ENCODE measurements at places on chromosomes 13 and 19.
A peak's percentile ranks its signal among the peaks of the same experiment; 100 is the strongest.

GRCh38 chr13:32695602-32696250 is 109.5 kb downstream of the PDS5B start:
- no peak for DNase-seq

DNA sequence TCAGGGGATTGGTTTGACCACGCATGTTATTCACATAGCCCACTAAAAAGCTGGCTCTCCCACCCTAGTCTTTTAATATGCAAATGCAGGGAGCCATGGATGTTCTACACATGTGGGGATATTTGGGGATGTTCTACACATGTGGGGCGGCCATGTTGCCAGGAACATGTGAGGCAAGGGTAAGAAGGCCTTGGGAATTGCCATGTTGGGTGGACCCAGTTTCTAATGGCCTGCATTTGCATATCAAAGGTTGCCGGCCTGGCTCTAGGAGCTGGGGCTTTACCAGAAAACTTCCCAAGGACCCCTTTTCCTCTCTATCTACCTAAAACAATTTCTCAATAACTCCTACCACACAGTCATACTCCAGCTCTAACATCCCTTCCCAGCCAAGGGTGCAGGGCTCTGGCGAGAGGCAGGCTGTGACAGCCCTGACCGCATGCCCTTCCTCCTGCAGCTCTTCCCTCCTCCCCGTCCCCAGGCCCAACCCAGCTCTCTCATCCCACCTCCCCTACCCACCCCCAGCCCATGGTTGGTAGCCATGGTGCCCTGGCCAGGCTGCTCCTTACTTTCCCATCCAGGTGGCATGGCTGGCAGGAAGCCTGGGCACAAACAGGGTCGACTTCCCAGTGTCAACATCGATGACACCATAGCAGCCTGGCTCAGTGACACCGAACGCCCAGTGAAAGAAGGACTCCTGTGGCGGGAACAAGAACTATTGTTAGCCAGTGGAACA is 11.0 kb downstream of the PEPD start:
- no peak for DNase-seq

GRCh38 chr13:29596064-29596418 is 553 bp upstream of the SLC7A1 start:
- no peak for DNase-seq

GRCh38 chr13:105991622-105992277 is 543.7 kb downstream of the EFNB2 start:
- DNase-seq, result no peak

- DNase-seq, result peak; percentile 57
Observed at GRCh38 chr19:29873024-29873800, 61.4 kb downstream of the CCNE1 start.

DNA sequence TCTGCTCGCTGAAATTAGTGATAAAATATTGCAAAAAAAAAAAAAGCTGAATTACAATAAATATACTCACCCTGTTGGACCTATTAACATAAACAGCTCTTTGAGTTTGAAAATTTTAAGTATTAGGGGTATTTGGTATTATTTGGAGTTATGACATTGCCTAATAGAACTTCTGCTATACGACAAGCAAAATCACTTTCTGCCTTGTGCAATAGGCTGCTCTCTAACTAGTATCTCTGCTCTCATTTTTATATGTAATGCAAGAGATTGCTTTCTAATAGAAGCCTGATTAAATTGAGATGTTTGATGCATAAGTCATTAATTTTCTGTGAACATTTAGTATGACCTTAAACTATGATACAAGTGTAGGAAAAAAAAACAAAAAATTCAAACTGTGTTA is 5.3 kb downstream of the RGS9BP start:
- no peak for DNase-seq

DNA sequence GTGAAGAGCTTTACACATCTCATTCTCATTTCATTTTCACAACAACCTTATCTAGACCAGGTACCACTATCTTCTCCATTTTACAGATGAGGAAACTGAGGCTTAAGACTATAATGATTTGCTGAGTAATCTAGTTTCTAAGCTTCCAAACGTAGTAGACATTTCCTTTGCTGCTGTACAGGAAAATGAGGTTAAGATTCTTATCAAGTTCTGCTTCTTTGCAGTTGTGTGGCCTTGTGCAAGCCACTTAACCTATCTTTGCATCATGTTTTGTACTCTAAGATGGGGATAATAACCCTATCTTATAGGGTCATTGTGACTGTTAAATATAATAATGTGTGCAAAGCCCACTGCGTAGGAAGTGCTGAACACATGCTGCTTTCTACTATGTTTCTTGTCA is 307.9 kb downstream of the HS6ST3 start:
- no peak for DNase-seq

DNA sequence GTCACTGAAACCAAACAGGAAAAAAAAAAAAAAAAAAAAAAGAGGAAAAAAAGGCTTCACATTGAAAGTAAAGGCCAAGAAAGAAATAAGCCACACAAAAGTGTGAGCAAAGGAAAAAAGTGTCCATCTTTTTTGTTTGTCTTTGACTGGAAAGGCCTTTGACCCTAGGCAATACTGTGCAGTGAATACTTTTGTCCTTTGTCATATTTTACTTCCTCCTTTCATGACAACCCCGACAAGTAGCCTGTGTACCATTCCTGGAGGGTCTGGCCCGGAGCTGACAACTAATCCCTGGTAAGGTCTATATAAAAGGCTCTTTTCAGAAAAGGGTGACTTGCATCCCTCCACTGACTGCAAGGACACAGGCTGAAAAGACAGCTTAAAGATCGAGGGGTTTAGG is 12.9 kb upstream of the MICU2 start:
- no peak for DNase-seq

GRCh38 chr13:47865883-47866282 is 135.2 kb downstream of the SUCLA2 start:
- DNase-seq, result no peak

- DNase-seq, result no peak
Observed at GRCh38 chr13:29162638-29163235, 342.6 kb downstream of the MTUS2 start.

- DNase-seq, result no peak
Observed at GRCh38 chr19:5547881-5548280, 19.9 kb downstream of the TINCR start.

- no peak for DNase-seq
Observed at GRCh38 chr19:18650021-18650390, 13.2 kb downstream of the KLHL26 start.

DNA sequence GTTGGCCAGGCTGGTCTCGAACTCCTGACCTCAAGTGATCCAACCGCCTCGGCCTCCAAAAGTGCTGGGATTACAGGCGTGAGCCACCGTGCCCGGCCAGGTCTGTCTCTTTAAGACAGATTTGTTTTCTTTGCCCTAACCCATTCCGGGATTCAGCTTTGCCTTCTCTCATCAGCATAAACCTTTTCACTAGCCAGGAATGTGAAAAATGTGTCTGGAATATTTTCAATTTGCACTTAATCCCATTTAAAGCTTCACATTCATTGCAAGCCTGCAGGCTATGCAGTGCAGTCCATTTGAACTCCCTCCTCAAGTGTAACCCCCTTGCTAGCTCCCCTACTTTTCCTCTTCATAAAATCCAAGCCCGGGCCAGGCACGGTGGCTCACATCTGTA is 880 bp upstream of the TMEM160 start:
- DNase-seq, result no peak

- DNase-seq, result no peak
Observed at GRCh38 chr13:95570016-95570415, 17.5 kb downstream of the CLDN10 start.

DNA sequence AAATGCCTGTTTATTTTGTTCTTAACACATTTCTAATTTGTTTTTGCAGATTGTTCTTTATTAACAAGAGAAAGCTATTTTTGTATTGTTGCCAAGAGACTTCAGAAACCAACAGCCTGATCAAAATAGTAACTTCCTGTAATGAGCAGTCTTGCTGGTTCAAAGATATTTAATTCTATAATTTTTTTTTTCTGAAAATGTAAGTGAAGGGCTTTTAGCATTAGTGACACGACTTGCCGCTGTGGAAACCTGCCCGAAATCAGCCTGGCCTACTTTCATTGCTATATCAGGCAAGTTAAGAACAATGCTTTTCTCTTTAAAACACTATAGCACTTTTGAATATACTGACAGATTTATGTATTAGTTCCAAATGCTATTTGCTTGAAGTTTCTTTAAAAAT is 374.3 kb downstream of the EFNB2 start:
- no peak for DNase-seq

DNA sequence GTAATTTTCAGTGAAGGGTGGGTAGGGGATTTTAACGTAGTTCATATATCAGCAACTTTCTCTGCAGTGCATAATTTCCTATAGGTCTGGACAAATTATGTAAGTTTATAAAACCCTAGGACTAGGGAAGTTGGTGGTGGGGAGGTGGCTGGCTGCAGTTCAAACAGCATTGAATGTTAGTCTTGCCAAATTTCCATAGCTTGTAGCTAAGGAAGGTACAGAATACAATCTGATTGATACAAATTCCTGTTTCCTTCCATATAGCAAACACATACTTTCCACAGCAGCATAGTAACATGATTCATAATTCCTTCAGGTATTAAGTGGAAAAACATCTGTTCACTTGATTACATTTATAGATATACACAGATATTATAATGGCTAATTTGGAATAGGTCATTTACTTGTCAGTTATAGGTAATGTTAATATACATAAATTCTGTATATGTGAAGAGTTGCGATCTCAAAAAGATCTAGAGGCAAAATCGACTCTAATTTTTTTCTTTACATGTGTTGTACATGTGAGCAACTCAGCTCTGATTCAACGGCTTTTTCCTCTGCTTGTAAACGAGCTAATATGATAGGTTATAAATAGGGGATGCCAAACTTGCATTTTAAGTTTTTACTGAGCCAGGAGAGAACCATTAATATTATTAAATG is 233.4 kb upstream of the CSNK1A1L start:
- no peak for DNase-seq

DNA sequence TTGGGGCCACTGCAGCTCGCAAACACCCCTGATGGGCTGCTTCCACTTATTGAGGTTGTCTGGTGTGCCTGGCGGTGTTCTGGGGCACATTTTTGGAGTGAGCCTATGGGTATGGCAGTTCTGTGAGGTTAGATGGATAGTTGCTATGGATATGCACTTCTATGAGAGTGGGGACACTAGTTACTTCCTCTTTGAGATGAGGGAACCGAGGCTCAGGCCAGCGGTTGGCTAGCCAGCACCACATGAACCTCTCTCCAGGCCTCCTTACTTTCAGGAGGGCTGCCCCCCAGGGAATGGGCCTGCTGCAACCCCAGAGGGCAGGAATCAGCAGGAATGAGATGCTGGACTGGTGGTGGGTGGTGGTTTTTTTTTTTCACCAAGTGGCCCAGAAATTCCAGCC is 13.5 kb upstream of the PRR19 start:
- no peak for DNase-seq

GRCh38 chr13:20696073-20696472 is 7.4 kb upstream of the IL17D start:
- no peak for DNase-seq

DNA sequence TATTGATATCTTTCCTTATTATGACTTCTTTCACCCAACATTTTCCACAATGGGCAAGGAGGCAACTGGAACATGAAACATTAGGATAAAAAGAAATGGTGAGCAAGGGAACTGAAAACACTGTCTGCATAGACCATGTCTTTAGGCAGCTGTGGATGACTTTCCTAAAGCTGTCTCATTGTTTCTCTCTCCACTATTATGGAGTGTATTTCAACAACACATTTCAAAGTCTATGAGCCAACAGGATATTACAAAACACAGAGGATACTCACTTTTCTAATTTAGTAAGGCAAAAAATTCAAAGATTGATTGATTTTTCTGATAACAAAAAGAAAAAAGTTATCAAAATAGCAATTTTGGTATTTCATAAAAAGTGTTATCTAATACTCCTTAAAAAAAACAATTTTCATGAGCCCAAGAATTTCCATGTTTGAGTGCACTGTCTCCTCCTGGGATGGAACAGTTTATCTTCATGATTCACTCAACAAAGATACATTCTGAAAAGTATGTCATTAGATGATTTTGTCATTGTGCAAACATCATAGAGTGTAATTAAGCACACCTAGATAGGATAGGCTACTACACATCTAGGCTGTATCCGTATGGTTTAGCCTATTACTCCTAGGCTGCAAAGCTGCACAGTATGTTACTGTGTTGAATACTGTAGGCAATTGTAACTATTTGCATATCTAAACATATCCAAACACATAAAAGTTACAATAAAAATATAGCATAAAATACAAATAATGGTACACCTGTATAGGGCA is 1568.4 kb downstream of the SLITRK5 start:
- DNase-seq, result no peak

GRCh38 chr19:41911889-41912731 is 16.1 kb downstream of the ERFL start:
- no peak for DNase-seq

GRCh38 chr13:44769686-44770085 is 193.6 kb upstream of the TSC22D1 start:
- no peak for DNase-seq

GRCh38 chr19:45440873-45441654 is 17.3 kb upstream of the ERCC1 start:
- DNase-seq, result no peak

DNA sequence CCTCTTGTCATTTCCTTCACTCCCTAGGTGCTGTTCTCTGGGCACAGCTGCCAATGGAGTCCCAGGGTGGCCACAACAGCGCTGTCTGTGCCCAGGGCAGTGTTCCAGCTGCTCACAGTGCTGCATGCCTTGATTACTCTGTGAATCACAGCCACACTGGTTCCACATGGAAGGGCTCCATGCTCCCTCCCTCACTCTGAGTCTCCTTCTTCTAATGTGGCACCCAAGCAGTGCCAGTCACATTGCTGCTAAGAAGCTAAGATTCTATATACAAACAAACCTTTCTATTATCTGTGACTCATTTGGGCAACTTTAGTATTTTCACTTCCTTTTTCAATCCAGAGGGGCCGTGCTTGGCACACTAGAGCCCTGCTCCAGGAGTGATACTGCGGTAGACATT is 248.7 kb downstream of the TDRD3 start:
- DNase-seq, result no peak

- no peak for DNase-seq
Observed at GRCh38 chr19:31303262-31303815, 45.9 kb downstream of the TSHZ3 start.

DNA sequence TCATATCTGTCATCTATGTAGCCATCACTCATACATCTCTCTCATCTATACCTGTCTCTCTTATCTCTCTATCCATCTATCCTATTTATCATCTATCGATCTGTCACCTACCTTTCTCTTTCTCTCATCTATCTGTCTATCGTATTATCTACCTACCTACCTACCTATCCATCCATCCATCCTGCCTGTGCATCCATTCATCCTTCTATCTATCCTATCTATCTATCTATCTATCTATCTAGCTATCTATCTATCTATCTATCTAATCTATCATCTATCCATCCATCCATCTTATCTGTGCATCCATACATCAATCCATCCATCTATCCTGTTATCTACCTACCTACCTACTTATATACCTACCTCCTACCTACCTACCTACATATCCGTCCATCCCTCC is 44.6 kb upstream of the CYP4F8 start:
- no peak for DNase-seq
